Dermis microvascular lymphatic vessel endothelial cell (primary cell): ENCODE measurements at places on chromosomes 2 and 18.

DNA sequence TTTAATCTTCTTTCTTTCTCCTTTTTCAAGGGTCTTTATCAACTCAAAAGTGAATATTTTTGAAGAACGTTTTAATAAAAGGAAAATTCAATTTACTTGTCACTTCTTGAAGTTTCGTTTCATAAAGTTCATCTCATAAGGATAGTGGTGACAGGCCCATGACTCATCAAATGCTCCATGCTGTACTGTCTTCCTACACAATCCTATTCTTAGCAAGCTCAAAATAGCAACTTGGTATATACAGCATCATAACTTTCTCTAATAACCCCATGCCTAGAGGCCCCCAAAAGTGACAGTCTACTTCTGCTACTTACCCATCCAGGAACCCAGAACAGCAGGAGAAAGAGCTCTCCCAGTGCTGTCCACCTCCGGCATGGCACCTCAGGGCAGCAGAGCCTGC is 7.7 kb downstream of the FBXO15 start:
- no peak for DNase-seq

GRCh38 chr2:11177871-11178690 is 22.8 kb downstream of the SLC66A3 start:
- DNase-seq: no peak

DNA sequence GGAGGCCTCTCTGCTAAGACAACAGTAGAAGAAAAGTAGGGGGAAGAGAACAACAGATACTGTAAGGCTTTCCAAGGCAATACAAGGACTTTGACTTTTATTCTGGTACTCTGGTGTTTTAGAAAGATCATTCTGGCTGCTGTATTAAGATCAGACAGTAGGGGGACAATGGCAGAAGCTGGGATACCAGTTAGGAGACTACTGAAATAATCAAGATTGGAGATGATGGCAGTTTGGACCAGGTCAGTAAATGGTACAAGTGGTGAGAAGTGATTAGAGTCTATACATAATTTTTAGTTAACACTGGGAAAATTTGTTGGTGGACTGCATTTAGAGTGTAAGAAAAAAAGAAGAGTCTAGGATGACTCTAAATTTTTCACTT is 139.7 kb downstream of the ROCK1 start:
- peak; percentile 47 for DNase-seq

- peak; percentile 35 for DNase-seq
Observed at GRCh38 chr18:8741532-8741931, 36.2 kb downstream of the MTCL1 start.

DNA sequence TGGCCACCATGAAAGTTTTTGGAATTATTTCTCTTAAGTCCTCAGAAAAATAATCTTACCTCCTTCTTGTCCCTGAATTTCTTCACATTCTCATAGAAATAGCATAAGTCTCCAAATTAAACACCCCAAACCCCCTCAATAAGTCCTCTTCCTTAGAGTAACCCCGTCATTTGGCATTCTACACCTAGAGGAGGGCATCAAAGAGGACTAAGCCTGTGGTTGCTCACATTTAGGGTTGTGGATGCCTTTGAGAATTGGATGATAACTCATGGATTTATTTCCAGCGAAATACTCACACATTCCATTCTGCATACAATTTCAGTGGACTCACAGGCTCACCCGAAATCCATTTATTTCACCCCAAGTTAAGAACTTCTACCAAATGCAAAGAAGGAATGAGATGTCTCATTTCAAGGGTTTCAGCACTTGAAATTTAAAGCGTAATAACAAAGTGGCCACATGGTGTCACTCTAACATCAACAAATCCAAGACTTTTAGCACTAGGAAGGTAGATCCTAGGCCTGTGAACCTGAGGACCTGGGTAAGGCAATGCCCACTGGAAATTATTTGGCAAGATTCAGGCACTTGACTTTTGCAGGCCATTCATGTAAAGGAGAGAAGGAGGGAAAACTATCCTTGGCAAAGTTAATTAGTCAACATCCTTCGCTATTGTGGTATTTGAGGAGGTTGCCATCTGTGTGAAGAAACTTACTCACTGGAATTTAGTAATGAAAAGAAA is 24.6 kb downstream of the DYTN start:
- DNase-seq: peak; percentile 65

GRCh38 chr2:105032476-105032875 is 5.4 kb upstream of the MRPS9 start:
- DNase-seq: no peak

DNA sequence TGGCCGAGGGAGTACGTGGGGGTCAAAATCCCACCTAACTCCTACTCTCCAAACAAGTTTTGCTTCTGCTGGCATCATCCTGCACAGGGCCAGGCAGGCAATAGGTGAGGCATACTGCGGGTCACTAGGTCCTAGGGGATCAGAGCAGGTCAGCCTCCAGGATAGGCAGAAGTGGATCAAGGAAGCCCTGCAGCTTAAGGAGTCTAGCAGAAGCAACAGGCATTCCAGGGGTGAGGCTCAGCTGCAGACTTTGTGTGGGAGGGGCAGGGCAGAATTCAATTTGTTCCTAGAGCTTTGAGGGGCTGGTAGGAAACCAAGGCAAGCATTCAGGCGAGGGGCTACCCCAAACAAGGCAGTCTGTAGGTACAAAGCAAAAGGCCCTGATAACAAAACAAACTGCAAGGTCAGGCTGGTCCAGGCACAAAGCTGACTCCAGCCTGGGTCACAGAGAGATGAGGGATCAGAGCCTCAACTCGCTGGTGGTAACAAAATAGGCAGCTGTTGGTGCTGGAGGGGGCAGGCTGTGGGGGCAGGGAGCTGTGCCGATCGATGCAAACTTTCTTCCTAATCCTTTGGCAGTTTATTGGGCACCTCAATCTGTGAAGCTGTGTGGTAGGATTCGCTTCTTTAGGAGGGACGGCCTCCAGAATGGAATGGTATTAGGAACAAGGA is 101.4 kb upstream of the STPG4 start:
- no peak for DNase-seq

DNA sequence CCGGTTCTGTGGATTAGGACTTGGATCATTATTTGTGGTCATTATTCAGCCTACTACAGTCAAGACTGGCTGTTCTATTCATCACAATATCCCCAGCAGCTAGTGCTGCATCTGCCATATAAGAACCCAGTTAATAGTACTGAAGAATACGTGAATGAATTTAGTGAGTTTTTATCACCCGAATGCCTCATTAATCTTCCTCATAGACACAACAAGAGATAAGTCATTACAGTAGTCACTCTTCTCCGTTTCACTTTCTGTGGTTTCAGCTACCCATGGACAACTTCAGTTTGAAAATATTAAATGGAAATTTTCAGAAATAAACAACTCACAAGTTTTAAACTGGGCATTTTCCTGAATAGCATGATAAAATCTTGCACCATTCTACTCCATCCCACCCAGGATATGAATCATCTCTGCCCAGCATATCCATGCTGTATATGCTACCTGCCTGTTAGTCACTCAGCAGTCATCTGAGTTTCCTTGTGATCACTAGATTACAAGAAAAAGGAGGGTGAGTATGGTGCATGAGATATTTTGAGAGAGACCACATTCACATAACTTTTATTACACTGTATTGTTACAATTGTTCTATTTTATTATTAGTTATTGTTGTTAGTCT is 363.7 kb upstream of the CHAC2 start:
- no peak for DNase-seq
